ENCODE measurements at places on chromosomes 13 and 19.

GRCh38 chr13:42984691-42985090, 7.3 kb downstream of the EPSTI1 start:
- DNase-seq, result no peak

- no peak for DNase-seq
Observed at GRCh38 chr13:99379856-99380801, 72.9 kb upstream of the GPR183 start.

GRCh38 chr19:35436477-35437405, 11.3 kb upstream of the FFAR2 start:
- DNase-seq, result no peak

DNA sequence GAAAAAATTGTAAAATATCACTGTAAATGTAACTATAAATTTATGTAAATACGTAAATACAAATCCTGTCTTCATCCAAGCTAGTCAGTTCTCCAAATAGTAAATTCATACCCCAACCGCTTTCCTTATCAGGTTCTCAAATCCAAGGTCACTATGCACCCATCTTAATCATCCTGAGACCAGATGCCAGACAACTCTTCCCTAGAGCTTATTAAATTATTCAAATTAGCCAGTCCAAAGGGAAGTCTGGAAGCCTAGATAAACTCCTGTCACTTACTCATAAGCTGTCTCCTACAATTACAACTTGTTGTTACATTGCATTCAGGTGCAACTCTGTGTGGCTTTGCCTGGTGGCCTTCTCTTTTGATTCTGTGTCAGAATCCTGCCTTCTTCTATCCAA, 836.1 kb upstream of the PCDH20 start:
- DNase-seq, result no peak

DNA sequence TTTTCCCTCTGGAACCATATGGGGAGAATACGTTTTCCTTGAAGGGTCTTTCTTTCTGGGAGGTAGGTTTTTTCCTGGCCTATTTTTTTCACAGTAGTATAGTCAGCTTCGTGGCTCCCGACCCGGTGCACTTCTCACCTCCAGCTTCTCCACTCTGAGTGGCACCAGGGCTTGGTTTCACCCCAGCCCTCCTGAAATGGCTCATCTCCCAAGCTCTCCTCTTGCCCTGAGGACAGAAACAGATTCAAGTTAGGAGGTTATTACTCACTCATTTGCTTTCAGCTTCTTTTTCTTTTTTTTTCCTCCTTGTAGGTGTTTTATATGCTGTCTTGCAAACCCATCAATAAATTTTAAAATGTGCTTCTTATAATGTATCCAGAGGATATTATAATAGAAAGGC, 199.3 kb downstream of the RFC3 start:
- DNase-seq, result no peak

- peak; percentile 16 for DNase-seq
Observed at GRCh38 chr19:15672580-15673175, at the start of gene CYP4F12. CYP4F12 (plus strand) TSS chr19:15673087; CDS start chr19:15673530, 443 bp downstream.

DNA sequence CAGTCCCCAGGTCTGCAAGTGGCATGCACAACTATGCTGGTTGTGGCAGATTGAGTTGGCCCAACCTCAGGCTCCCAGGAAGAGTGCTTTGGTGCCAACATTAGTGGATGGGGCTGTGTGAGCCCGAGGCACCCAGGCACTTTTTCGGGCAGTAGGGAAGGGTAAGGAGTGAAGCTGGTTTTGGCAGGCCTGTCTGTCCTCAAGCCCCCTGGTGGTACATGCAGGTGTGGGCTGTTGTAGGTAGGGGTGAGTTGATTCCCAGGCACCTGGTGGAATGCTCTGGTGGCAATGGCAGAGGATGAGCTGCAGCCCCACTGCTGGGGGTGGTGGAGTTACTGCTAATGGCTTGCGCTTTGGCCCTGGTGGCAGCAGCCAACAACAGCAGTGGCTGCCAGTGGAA, 723.7 kb upstream of the SLITRK1 start:
- DNase-seq, result no peak

DNA sequence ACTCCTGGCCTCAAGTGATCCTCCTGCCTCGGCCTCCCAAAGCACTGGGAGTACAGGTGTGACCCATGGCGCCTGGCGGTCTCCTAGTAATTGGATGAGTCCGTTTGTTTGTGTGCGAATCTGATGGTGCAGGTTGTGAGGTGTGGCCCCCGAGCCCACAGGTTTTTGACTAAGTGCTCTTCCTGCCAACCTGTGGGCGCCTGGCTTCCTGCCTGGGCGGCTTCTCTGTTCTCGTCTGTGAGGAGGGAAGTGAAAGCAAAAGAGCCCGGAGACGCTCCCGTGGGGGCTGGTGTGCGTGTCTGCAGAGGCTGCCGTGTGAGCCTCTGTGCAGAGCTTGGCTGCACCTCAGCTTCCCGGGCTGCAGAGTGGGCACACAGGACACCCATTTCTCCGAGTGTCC, 10.0 kb downstream of the ARHGAP45 start:
- DNase-seq, result peak; percentile 83

GRCh38 chr19:57473646-57474045, 3.7 kb downstream of the ZNF772 start:
- no peak for DNase-seq

- DNase-seq, result no peak
Observed at GRCh38 chr13:87302931-87303330, 368.2 kb upstream of the SLITRK5 start.

GRCh38 chr13:76556627-76557026, 329.6 kb downstream of the KCTD12 start:
- DNase-seq, result no peak

Measured in stimulated activated CD8-positive, alpha-beta memory T cell treated with anti-CD3 and anti-CD28 coated beads, Interleukin-4, amount 100 ng/mL, for 1 hour (primary cell).